ENCODE measurements at places on chromosomes 11 and 22.

- DNase-seq = no peak
These were observed 538.9 kb upstream of the ANO5 start for GRCh38 chr11:21653951-21654421.

GRCh38 chr22:41801886-41802285, 1.4 kb downstream of the CCDC134 start:
- DNase-seq = no peak

DNA sequence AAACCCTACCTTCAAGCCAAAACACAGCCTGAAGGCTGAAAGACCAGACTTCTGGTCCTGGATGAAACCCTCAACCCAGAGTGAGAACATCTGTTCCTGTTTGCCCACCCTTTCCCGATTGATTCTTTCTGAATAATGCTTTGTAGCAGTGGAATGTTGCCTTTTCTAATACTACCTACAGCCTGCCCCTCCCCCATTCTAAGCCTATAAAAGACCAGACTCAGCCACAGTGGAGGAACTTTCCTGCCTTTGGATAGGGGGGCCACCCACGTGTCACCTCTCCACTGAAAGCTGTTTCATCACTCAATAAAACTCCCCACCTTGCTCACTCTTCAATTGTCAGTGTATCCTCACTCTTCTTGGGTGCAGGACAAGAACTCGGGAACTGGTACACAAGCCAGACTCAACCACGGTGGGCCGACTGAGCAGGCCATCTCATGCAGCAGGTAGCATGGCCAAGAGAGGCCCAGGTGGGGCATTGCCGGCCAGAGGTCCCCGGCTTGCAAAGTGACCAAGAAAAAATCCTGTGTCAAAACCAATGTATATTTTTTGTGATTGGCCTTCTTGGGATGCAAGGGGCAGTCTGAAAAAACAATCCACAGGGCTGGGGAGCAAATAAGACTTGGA, 6.6 kb upstream of the APOL6 start:
- no peak for DNase-seq

DNA sequence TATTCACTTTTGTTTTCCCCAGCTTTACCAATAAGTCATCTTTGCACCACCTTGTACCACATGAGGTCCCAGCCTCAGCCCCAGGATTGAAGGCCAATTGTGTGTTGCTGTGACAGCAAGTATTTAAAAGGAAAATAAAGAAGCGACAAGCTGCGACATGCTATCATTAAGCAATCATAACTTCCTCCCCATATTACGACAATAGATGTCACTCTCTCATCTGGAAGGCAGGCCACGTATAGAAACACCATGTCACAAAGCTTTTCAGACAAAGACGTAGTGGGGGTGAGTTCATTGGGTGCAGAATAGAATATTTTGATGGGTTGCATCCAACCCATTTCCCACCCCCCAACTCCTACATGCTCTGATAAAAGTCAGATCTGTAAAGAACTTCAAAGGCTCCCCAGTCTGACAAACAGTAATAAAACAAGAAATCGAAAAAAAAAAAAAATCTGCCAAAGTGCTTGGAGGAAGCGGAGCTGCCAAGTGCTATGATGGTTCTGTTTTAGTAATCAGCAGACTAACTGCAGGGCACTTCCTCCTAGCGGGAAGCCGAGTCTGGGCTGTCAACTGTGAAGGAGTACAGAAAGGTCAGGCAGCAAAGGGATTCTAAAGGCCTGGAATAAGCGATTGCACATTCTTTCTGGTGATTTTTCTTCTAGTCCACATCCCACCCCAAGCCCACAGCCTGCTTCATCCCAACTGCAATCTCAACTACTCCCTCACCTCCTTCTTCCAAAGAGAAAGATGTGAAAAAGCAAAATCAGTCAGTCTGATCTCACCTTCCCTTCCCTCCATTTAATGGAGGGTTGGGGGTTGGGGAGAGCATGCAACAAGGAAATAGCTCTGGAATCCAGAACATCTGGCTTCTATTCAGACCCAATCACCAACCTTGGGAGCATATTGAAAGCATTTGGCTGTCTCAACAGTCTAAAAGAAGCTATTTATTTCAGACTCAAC, 131.4 kb upstream of the UBASH3B start:
- DNase-seq = no peak

DNA sequence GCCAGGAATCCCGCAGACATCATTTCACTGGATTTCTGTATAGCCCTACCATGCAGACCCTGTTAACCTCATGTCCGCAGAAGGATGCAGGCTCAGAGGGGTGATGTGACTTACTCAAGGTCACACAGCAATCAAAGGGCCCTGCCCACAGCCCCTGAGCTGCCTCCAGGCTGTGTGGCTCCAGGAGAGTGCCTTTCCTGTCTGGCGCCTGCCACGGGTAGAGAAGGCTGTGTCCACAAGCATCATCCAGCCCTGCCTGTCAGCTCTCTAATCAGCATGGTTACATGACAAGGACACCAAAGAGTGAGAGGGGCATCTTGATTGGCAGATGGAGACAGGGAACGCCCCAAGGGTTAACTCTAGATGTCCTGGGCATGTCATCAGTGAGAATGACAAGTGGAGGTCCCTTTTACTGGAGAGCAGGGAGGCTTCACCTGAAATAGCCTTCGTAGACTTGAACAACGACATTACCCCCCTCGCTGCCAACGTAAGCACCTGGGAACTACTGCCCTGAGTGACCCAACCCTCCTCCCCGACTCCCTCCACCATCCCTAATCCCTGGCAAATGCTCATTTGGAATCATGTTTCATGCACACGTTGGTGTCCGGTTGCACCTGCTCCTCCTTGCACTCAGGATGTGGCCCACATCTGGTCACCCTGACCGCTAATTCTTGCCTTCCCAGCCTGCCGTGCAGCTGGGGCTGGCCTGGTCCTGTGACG, 6.9 kb downstream of the FGF19 start:
- no peak for DNase-seq

DNA sequence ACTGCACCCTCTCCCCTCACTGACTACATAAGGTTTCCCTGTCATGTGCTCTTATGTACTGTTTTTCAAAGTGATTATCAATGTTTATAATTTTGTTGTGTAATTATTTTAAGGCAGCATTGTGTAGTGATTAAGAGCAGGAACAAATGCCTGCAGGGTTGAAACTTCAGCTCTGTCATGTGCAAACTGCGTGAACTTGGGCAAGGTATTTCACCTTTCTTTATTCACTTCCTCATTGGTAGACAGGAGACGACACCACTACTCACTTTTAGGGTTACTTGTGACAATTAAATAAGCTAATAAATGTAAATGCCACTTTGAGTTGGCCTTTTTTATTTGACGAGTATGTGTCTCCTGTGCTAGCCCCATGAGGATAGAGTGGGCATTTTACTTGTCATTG, 86.5 kb upstream of the E2F8 start:
- no peak for DNase-seq

DNA sequence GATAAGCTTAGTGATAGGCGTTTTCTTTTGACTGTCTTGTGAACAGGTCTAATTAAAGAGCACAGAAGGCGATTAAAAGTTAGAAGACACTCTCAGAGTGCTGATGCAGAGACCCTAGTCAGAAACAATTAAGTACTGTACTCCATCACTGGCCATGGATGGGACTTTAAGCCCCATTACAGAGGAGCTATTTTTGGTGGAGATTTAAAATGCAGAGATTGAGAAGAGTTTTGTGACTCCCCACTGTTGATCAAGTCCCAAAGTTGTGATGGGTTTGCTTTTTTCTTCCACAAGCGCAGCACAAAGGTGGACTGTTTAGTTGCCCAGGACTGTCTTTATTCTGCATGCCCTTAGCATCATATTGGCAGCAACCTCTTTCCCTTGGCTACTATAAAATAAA, 978 bp downstream of the LUZP2 start:
- DNase-seq = no peak

GRCh38 chr22:24989541-24989951, 37.0 kb downstream of the KIAA1671 start:
- no peak for DNase-seq

DNA sequence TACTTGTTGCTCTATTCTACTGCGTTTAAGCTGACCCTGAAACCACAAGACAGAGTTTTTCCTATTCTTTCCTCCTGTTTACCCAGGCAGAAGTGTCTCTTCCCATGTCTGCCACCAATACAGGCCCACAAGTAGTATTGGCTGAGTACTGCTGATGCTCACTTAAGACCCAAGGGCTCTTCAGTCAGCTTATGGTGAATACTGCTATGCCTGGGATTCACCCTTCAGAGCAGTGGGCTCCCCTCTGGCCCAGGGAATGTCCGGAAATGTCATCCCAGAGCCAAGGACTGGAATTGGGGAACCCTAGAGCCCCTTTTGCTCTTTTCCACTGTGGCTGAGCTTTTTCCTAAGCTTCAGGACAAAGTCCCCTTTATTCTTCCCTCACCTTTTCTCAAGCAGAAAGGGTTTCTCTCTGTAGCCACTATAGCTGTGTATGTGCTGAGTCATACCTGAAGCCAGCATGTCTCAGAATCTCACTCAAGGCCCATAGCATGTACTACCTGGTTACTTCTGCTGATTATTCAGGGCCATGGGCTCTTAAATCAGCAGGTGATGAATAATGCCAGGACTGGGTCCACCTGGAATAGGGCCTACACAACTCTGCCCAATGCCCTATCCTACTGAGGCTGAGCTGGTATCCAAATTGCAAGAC, 745.8 kb upstream of the ANO5 start:
- no peak for DNase-seq

GRCh38 chr11:28965819-28966218, 857.6 kb downstream of the METTL15 start:
- DNase-seq = no peak

- DNase-seq = no peak
These were observed 108.2 kb downstream of the FEZ1 start for GRCh38 chr11:125387901-125388300.

DNA sequence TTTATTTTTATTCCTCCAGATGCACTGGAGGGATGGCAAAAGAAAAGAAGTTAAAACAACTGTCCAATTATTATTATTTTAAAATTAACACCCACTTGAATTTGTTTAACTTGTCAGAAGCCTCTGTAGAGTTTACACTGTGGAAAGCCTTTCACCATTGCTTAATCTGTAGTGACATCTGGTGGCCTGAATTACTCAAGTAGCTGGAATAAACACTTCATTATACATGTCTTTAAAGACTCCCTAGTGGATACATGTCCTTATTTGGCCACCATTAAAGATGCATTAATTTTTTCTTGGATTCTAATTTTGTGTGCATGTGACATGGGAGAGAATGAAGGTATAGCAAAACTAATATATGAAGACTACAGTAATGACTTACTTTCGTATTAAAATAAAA, 1496.5 kb downstream of the FAM181B start:
- DNase-seq = no peak

DNA sequence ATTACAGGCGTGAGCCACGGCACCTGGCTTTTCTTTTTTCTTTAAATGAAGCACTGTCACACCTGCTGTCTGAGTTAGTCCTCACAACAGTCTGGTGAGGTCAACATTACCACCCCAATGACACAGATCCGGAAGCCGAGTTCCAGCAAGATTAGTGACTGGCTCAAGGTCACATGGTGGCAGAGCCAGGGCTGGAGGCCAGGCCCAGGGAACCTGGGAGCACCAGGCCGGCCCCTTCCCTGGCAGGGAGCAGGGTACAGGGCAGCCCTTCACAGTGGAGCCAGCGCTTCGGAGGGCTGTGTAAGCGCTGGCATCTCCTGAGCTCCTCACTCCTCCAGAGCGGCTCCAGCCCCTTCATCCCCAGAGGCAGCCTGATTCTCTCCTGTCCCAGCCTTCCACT, 118.7 kb downstream of the ST3GAL4 start:
- no peak for DNase-seq

GRCh38 chr11:57174656-57175055, 7.1 kb upstream of the LRRC55 start:
- no peak for DNase-seq

DNA sequence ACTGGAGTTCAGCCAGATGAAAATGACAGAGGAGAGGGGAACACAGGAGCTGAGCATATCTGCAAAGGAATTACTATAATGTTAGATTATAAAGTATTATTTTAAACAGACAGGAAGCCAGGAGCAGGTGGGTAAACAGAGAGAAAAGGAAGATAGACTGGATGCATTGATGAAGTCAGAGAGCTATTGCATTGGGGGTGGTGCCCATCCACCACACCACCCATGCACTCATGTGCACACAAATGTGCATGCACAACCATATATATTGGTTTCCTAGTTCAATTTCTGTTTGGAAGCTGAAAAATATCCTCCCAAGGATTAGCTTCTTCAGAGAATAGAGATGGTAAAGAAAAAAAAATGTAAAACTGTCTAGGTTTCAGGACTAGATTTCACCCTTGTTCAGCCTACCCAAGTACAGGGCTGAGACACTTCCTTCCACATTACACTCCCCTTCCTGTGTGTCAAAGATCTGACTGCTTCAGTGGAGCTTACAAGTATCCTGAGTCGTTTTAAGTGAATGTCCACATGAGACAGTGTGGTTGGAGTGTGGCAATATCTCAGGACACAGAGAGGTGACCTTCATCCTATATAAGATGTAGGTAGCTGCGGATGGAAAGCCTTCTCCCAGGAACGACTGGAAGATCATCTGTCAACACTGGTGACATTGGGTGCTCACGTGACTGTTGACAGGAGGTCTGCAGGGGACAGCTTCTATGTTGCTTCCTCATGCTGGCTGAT, 12.2 kb upstream of the SMPD1 start:
- no peak for DNase-seq

GRCh38 chr11:35135222-35135621, 3.7 kb upstream of the CD44 start:
- no peak for DNase-seq

GRCh38 chr22:44403166-44403565, 90.4 kb upstream of the SHISAL1 start:
- no peak for DNase-seq

GRCh38 chr11:62444236-62444833, 25.5 kb downstream of the SCGB1A1 start:
- no peak for DNase-seq

DNA sequence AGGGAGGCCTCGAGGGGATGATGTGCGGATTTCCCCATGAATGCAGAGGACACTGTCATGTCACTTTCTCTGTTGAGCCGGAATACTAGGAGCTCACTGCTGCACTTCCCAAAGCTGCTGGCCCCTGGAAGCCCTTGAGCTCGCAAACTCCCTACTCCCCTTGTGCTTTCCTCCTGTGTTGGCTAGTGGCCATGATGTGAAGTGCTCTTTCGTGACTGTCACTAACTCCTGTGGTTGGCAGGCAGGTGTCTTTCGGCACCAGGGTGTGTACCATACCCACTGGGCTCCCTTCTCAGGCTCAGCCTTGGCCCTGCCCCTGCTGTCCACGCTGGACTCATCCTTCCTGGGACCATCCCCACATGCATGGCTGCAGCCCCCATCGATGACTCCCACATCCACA, 86.2 kb downstream of the BTBD10 start:
- no peak for DNase-seq

DNA sequence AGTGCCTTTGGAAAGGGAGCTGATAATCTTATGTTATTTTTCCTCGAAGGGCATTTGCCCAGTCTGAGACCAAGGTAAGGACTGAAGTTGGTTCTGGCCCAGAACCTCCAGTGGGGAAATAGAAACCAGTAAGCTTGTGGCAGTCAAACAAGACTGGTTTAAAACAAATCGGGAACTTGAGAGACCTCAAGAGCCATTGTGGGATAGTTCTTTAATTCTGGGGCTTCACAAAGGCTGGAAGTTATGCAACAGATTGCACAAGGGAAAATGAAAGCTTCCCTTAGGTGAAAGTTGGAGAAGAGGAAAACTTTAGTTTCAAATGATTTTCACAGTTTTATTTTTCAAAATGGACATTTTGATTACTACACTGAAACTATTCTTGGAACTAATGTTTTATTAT, 33.5 kb upstream of the RAB38 start:
- DNase-seq = no peak

- DNase-seq = no peak
These were observed 173.4 kb upstream of the SESN3 start for GRCh38 chr11:95404370-95404769.

- no peak for DNase-seq
These were observed 10.7 kb downstream of the LSP1 start for GRCh38 chr11:1863352-1864216.

GRCh38 chr11:83403691-83404389, 117.7 kb upstream of the CCDC90B start:
- no peak for DNase-seq

Data from stimulated activated CD8-positive, alpha-beta memory T cell treated with anti-CD3 and anti-CD28 coated beads, Interleukin-4, amount 100 ng/mL, for 1 hour (primary cell).